Left ventricle myocardium inferior (tissue), 1 donor: ENCODE measurements at places on chromosomes 7 and 10. TPM values are rescaled to one million over a fixed set of nuclear protein-coding genes. Genes with fewer than 3 reads are reported as not detected.

The VWDE gene
- total RNA-seq, result not detected

The UPK3B gene
- total RNA-seq, result 0.49 TPM

The SEMA4G gene
- total RNA-seq, result 0.52 TPM

The PRSS37 gene
- total RNA-seq, result not detected

The RADIL gene
- total RNA-seq, result 4.5 TPM

The POM121 gene
- total RNA-seq, result 17.3 TPM

The SRRM3 gene
- total RNA-seq, result 6.1 TPM

The CALY gene
- total RNA-seq, result not detected

The RET gene
- total RNA-seq, result 0.60 TPM

The NEUROG3 gene
- not detected for total RNA-seq

The CRPPA gene
- 8.3 TPM for total RNA-seq

DNA sequence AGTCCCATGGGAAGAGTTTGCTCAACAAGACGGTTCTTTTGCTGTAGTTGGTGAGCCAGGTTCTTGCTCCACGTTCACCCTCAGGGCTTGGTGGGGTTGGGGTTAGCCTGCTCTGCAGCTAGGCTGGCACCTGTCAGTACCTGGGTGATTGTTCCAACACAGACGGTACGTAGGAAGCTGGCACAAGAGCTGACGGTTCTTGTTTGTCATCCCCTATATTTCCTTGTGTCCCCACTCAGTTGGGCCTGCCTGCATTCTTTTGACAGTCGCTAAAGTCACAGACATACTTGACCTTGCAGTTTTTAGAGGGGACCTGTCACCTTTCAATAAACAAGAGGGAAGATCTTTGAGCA lies 40.2 kb upstream of the SYPL1 start:
- peaks cover 13% of the 10 kb centered on the region for H3K4me1 ChIP-seq
- no peak overlapping the region for H3K27ac ChIP-seq
- DNase-seq, result no peak
- H3K4me3 ChIP-seq, result no peak overlapping the region
- no peaks in the 10 kb centered on the region for H3K36me3 ChIP-seq

DNA sequence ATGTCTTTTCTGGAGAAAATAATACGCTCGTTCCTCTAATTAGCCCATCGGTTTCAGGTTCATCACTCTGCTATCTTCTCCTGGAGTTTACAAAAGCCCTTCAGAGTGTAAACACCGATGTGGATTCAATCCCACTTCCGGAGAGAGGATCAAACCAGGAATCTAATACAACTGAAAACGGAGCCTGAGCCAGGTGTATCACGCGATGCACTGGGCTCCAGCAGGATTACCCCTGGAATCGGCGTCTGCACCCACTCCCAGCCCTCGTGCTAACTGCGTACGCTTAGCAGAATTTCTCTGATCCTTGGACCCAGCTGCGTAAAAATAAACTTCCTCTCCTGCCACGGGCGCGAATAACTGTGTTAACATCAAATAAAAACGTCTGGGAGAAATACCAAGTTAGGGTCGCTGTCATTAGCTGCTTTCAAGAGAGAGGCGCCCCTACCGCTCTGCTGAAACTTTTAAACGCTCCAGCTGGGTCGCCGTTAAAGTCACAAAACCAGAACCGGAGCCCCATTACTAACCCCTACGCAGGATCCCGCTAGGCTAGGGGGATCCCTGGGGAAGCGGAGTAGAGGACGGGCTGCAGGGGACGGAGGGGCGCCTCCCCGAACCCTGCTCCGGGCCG lies 502 bp downstream of the ZNF3 start:
- peaks cover 32% of the 10 kb centered on the region for H3K36me3 ChIP-seq
- peak overlapping the region; percentile 77 for H3K4me3 ChIP-seq
- no peak for DNase-seq
- H3K27ac ChIP-seq, result peak overlapping the region; percentile 87

DNA sequence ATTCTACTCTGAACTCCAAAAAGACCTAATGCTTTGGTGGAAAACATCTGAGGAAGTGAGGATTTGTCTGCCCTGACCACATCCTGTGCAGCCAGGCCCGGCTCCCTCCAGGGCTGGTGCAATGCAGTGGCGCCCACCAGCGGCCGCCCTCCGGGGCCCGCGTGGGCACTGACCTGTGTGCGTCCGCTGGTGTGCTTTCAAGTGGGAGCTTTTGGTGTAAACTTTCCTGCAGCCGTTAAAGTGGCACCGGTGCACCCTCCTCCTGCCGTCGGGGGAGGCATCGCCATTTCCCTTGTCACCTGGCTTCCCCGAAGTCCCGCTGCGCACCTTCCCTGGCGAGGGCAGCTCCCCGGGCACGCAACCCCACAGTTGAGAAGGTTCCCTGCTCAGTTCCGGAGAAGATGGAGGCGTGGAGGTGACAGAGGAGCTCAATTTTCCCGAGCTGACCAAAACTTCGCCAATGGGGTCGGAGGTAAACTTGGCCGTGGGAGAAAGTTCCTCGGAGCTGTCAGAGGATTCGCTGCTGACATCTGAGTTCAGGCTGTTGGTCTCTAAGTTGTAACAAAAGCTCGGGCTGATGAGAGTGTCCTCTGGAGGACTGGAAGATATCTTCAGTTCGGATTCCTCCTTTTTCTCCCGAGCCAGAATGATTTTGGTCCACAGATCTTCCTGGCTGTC lies 3.4 kb downstream of the KLF6 start:
- H3K4me1 ChIP-seq, result peaks cover 91% of the 10 kb centered on the region
- peak; percentile 54 for DNase-seq

DNA sequence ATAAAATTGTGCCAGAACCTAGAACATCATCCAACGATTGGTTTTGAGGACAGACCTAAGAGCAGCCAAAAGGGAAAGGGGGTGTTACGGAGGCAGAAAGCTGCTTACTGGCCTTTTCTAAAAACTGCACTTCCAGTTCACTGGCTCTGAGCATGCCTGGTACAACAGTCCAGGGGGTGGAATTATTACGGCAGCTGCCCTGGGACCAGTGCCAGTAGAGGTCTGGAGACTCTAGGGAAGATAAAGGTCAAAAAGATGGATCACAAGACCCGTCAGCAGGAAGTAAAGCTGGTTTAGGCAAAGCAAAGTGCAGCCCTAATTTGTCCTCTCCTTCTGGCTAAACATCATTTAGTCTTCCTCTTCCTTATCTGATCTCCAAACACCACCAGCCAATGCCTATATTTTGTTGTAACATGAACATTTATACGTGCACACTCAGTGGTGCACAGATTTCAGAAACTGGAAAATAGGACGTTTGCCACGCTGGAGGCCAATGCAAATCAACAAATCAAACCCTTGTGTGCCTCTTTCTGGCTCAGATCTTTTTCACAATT lies 216.4 kb upstream of the DPP6 start:
- no peaks in the 10 kb centered on the region for H3K36me3 ChIP-seq
- H3K4me3 ChIP-seq, result no peak overlapping the region
- DNase-seq, result no peak
- H3K4me1 ChIP-seq, result no peaks in the 10 kb centered on the region
- H3K27ac ChIP-seq, result no peak overlapping the region

DNA sequence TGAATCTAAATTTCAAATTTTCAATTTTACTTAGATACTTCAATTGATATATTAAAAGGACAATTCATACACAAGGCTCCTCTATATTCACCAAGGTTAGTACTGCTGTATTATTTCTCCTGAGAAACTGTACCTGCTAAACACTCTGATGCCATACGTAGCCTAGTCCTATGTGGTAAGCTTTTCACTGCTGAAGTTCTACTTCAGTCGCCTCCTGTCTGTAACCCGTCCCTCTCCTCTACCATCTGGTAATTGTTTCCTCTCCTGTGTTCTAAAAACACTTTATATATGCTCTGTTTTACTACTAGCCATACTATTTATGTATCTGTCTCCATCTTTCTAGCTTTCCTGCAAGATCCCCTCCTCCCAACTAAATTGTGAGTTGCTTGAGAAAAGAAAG lies 20.2 kb downstream of the PDZD8 start:
- H3K4me1 ChIP-seq, result peaks cover 22% of the 10 kb centered on the region
- no peak overlapping the region for H3K27ac ChIP-seq
- DNase-seq, result no peak
- no peaks in the 10 kb centered on the region for H3K36me3 ChIP-seq

DNA sequence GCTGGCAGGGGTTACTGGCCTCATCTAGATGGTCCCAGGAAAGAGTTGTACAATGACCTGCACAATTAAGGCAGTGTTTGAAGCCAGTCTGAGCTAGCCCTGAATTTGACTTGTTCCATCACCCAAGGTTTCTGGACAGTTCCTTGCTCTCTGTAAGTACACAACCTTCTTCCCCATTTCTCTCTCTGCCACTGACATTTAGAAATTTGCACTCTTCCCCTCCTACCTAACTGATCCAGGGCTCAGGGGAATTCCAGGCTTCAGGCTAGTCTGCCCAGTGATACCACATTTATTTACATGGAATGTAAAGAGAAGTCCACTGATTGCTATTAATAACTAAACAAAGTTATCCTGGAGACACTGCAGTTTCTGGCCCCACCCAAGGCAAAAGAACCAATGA lies 139.0 kb upstream of the GPR26 start:
- no peak for DNase-seq
- no peaks in the 10 kb centered on the region for H3K36me3 ChIP-seq
- no peak overlapping the region for H3K27ac ChIP-seq
- H3K4me1 ChIP-seq, result no peaks in the 10 kb centered on the region

- no peak for DNase-seq
- no peaks in the 10 kb centered on the region for H3K36me3 ChIP-seq
- H3K4me1 ChIP-seq, result no peaks in the 10 kb centered on the region
- H3K4me3 ChIP-seq, result no peak overlapping the region
These were observed 162.1 kb upstream of the TCERG1L start for GRCh38 chr10:131473645-131474044.

DNA sequence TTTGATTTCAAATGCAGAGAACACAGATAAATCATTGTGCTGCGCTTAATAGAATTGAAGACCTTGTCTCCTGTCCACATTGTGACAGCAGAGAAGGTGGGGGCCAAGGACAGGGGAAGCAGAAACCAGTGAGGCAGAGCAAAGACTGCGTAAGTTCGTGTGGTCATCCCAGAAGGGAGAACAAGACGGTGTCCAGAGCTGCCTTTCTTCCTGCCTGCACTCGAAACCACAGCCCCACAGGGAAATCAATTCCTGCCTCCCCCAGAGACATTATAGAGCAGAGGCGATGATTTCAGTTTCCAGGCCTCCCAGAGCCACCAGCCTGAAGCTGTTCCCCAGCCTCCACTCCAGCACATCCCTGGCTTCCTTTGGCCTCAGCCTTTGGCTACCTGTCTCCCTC lies 39.7 kb upstream of the UCN3 start:
- DNase-seq, result no peak
- no peaks in the 10 kb centered on the region for H3K36me3 ChIP-seq
- no peaks in the 10 kb centered on the region for H3K4me1 ChIP-seq
- H3K27me3 ChIP-seq, result peaks cover 28% of the 10 kb centered on the region
- no peak overlapping the region for H3K27ac ChIP-seq
- H3K4me3 ChIP-seq, result no peak overlapping the region

GRCh38 chr10:122467701-122468100 lies 6.3 kb downstream of the HTRA1 start:
- no peak overlapping the region for H3K27ac ChIP-seq
- H3K27me3 ChIP-seq, result no peaks in the 10 kb centered on the region

GRCh38 chr7:63073286-63073685 lies 925.4 kb upstream of the ZNF722 start:
- no peaks in the 10 kb centered on the region for H3K36me3 ChIP-seq
- no peak overlapping the region for H3K27ac ChIP-seq

DNA sequence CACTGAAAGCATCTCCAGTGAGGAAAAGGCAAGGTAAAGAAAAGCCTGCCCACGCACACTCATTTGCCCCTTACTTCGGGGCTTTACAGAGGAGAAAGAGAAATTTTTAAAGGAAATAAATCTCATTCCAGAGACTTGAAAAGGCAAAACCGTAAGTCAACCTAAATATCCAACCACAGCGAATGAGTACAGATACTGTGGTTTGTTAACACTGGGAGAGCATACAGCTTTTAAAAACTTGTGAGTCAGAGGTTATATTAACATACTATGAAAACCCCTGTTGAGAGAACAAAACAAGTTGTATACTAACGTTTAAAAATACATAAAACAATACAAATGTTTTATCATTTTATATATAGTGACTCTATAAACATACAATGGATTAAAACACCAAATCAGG lies 28.6 kb upstream of the ST7 start:
- no peak for DNase-seq
- no peak overlapping the region for H3K27ac ChIP-seq
- no peaks in the 10 kb centered on the region for H3K27me3 ChIP-seq
- H3K4me3 ChIP-seq, result no peak overlapping the region
- no peaks in the 10 kb centered on the region for H3K4me1 ChIP-seq
